ENCODE measurements at places on chromosomes 2 and 18.

DNA sequence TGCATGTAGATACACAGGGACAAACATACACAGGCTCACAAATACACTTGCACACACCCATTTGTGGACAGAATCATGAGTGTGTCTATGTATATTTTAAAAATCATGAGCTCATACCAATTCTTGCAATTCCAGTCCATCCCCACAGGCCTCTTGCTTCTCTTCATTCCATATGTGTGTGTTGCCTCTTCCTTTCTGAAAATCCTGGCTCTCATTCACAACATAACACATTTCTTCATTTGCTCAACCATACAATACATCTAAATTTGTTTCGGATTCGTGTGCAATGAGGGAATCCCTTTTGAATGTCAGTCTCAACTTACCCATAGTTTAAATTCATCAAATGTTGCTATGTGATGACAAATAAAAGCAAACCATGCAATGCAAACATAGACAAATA, 51.4 kb downstream of the GNAL start:
- DNase-seq, result no peak

- DNase-seq, result no peak
Measured at GRCh38 chr2:199288424-199288823, 169.3 kb downstream of the SATB2 start.

- DNase-seq, result peak; percentile 56
Measured at GRCh38 chr2:149679286-149679685, 91.7 kb upstream of the MMADHC start.

- no peak for DNase-seq
Measured at GRCh38 chr2:111135910-111136297, 15.2 kb downstream of the BCL2L11 start.

DNA sequence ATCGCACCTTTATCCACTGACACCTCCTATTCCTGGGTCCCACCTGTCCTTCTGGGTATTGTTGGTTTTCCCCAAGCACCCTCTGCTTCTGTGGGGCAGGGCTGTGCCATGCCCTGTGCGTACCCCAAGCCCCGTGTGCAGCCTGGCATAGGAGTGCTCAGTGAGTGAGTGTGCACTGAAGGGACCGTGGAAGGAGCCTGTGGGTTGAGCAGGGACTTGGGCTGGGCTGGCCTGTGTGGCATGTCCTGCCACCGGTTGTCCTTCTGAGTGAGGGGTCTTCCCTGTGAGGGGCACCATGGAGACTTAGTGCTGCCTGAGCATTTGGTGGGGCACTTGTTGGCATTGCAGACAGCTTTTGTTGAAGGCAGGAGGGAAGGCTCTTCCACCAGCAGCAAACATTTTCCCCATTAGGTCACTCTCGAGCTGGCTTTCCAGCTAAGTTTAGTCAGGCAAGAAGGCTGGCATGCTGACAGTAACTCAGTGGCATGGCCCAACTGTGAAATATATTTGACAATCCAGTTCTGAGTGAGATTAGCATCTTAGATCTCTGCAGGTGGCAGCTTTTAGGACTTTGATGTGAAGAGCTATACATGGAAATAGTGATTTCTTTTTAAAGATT, 64.7 kb downstream of the LPIN1 start:
- no peak for DNase-seq

DNA sequence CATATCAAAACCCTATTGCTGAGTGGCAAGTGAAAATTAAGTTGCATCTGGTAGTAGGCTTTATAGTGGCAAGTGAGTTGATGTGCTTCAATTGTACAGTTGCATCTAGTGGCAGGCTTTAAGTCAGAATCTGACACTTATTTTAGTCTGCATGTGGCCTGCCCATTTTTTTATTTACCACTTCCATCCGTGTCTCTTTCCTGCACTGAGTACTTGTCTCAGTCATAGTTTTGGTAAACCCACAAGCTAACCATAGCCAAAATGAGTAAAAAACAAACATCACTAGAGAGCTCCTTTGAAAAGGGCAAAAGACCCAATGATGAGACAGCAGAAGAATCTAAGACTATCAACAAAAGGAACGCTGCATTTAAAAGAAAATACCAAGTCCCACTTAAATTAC, 96.0 kb upstream of the CRACDL start:
- no peak for DNase-seq

- DNase-seq, result no peak
Measured at GRCh38 chr18:7062236-7062635, 55.4 kb downstream of the LAMA1 start.

GRCh38 chr2:69505710-69506109, 68.5 kb upstream of the NFU1 start:
- DNase-seq, result no peak

GRCh38 chr2:20925265-20925889, 102.5 kb upstream of the LDAH start:
- no peak for DNase-seq

DNA sequence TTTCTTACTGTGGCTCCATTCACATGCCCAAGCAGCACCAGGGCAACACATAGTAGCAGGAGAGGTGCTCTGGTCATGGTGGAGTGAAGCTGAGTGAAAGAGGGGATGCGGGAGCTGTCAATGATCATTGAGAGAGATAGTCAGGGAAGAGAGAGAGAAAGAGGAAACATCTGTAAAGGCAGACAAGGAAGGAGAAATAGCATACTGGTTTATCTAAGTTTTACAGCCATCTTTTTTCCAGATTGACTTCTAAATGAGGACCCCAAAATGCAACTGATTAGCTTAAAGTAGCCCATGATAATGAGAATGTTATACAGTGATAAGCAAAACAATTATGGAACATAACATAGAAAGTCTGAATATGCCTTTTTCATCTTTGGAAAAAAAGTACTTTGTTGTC, at the start of gene C2orf66:
Gene C2orf66 (minus strand): TSS at position 96 of the 400 bp plus-strand sequence. CDS start 19 bp downstream, at position 77.
- DNase-seq, result no peak

GRCh38 chr2:215743066-215743465, 270.3 kb downstream of the MREG start:
- DNase-seq, result no peak

- DNase-seq, result no peak
Measured at GRCh38 chr2:60531701-60532133, 21.7 kb downstream of the BCL11A start.

GRCh38 chr2:96342085-96342484, 6.5 kb downstream of the NCAPH start:
- DNase-seq, result peak; percentile 19

DNA sequence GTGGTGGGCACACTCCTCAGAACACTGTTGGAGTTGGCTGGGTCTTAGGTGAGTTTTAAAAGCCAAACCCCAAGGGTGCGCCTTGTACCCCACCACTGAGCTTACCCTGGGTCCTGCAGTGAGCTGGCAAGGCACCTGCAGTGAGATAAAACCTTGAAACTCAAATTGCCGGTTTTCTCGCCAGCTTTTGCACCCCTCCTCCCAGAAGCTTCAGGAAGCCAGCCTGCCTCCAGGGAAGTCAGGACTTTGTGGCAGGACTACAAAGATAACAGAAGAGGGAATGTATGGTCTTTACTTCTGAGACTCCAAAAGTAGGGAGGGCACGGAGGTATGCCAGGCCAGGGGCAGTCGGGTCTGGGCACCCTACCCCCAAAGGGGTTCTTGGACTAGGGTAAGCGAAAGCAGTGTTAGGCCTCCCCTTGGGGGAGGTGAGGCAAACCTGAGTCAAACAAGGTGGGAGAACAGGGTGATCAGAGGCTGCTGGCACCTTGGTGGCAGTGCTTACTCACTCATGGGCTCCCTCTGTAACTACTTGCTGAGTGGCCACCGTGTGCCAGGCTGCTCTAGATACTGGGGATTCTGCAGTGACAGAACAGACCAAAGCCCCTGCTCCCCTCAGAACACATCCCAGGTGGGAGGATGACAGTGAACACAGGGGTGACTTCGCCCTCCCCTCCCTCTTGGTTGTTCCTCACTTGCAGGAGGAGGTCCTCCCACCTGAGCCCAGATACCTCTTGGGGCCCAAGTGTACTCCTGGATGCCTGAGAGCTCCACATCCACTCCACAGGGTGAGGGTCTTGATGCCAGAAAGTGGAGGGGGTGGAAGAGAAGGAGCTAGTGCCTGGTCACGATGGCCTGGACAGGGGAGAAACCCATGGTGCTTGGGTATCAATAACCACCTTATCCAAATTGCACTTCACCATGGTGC, 69.3 kb upstream of the RGPD5 start:
- DNase-seq, result no peak

All from GM04504 (cell line).